Activated CD8-positive, alpha-beta memory T cell treated with anti-CD3 and anti-CD28 coated beads for 1 hour (primary cell): ENCODE measurements at places on chromosomes 13 and 19.

DNA sequence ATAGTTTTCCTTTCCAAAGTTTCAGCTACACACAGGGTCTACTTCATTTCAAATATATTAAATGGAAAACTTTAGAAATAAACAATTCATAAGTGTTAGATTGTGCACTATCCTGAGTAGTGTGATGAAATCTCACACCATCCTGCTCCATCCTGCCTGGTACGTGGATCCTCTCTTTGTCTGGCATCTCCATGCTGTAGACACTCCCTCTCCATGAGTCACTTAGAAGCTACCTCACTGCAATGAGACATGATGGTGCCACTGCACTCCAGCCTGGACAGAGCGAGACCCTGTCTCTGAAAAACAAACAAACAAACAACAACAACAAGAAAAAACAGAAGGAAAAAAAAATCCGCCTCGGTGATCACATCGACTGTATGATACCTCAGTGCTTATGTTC lies 191.8 kb downstream of the PCCA start:
- DNase-seq: no peak

DNA sequence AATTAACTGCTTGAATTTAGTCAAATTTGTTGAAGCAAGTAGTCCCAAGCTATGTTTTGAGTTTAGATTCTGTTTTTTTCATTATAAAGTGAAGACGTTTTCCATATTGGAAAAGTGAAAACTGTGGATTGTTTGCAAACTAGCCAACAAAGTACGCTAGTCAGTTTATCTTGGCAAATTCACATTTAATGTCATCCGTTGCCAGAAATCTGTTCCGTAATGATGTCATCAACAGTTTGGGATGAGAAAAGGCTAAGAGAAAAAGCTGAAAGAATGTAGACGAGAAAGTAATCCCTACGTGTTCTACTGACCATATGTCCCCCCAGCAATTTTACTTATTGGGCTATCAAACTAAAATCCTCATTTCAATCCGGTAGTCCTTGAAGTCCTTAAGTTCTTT lies 419.6 kb downstream of the GPC6 start:
- DNase-seq: no peak

GRCh38 chr13:24053519-24054251 lies 106.8 kb upstream of the SPATA13 start:
- DNase-seq: peak; percentile 11

DNA sequence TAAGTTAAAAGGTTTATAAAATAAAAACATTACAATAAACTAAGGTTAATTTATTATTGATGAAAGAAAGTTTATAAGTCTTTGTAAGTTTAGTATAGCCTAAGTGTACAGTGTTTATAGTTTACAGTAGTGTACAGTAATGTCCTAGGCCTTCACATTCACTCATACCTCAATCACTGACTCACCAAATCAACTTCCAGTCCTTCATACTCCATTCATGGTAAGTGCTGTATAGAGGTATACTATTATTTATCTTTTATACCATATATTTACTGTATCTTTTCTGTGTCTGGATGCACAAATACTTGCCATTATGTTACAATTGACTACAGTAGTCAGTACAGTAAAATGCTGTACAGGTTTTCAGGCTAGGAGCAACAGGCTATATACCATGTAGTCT lies 490.0 kb downstream of the GPC6 start:
- DNase-seq: no peak
